ENCODE measurements at places on chromosomes 2 and 18.

- DNase-seq: no peak
Measured at GRCh38 chr2:207061181-207061580, 104.6 kb downstream of the KLF7 start.

DNA sequence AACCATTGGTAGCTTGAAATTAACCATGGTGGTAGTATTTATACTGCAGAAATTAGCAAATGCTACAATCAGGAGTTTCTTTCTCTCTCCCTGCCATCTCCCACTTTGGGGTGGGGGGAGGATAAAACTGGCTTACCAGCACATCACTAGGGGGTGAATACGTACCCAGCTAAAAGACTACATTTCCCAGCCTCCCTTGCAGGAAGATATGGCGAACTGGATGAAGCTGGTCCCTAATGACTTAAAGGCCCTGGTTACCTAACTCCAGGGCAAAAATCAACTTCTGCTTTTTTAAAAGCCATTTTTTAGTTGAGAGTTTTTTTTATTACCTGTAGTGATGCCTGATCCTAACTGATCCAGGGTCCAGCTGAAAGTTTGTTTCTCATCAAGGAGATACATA is 70.3 kb upstream of the RAB12 start:
- no peak for DNase-seq

DNA sequence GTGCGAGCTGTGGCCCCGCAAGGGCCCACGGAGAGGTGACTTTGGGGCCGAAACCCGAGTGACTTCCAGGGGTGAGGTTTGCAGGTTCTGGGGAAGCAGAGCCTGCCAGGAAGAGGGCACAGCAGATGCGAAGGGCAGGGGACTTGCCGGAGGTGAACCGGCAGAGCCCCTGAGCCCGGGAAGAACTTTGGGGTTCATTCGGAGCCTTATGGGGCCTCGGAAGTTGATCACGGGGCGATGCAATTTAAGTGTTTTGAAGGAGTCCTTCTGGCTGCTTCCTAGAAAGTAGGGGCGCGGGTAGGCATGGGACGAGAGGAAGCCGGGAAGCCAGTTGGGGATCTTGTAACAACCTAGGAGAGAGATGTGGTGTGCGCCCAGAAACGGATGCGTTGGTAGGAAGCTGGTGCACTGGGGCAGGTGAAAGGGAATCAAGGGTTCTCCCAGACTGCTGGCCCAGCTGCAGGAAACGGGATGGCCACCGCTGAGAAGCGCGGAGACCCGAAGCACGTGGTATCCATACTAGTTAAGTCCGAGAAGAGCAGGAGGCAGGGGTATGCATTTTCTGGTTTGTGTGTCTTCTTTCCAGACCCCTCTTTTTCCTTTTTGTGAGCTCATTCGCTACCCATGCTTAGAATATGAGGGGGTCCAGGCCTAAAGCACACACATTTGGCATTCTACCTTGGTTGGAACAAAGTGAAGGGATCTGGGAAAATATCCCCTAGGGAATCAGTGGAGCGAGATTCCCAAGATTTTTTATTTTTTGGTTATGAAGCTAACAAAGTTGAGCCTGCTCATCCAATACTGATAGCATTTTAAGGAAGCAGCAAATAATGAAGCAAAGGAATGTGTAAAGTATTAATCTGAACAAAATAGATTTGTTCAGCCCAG is 758 bp downstream of the SCLY start:
- DNase-seq: no peak

DNA sequence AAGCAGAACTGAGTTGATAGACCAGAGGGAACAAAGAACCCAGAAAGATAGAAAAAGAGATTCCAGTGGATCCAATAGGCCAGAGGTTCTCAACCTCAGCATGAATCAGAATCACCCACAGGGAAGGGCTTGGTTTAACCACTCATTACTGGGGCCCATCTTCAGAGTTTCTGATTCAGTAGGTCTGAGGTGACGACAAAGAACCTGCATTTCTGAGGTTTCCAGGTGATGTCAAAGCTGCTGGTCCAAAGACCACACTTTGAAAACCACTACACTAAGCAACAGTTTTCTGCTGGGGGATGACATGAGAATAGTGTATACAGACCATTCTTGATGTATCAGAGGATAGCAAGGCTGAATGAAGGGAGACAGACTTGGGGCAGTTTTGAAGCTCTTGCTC is 296.9 kb upstream of the STON1 start:
- no peak for DNase-seq

DNA sequence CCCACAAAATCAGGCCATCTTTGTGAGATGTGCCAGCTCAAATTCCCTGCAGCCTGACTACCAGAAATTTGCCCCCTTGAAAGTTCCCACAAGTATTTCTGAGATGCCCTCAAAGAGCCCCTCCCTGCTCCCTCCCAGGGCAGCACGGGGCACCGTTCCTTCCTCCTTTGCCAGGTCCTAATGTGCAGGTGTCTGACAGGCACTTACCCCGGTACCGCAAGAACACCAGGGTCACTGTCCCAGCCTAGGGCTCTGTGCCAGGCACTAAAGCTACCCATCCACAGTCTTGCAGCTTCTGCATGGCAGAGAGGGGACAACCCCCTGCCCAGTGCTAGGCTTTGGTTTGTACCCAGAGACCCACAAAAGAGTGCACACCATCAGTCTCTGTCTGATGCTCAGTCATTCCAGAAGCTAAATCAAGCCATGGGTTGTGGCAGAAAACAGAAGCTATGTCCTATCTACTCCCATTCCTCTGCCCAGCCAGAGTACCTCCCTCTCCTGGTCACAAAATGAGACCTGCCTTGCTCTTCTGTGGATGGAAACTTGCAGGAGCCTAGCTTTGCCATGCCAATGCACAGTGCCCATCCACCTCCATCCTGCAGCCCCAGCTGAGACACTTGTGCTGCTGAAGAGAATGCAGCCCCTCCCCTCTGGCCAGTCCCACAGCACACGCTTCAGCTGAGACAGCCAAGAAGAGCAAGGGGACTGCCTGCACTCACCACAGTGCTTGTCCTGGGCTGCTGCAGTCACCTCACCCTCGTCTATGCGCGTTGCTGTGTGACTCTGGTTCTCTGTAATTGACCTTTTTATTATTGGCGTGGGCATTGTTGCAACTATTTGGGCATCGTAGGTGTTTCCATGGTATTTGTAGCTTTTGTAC is 48.7 kb downstream of the INPP5D start:
- no peak for DNase-seq

- no peak for DNase-seq
Measured at GRCh38 chr2:43051338-43051737, 175.1 kb downstream of the ZFP36L2 start.

DNA sequence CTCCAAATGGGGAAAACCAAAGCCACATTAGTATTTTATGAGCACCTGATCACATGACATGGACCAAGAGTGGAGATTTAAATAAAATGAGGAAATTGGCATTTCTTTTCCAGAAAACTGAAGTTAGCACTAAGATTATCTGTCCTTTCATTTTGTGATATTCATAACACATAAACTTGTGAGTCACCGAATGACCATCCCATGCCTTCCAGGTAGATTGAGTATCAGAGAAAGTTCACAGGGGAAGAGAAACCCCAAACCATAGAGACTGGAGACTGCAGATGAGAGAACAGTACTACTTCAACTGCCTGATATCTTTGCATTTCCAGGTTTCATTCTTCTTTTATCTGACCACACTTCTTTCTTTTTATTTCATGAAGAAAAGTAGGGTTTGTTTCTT is 176.3 kb upstream of the LRP1B start:
- DNase-seq: no peak

DNA sequence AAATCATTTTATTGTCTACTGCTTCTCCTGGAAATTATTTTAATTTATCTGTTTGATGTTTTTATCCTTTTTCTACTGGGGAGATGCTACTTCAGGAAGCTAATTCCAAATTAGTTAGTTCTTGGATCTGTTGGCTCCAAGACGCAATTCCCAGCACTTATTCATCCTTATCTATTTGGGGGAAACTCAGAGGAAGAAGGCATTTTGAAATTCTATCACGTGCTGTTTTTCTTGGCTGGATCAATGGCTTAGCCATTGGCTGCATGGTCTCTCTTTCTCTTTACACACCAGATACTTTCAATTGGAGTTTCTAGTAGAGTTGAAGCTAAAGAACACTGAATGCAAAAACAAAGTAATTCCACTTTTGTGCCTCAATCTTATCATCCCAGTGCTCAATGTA is 98.3 kb downstream of the RAPGEF4 start:
- DNase-seq: no peak

DNA sequence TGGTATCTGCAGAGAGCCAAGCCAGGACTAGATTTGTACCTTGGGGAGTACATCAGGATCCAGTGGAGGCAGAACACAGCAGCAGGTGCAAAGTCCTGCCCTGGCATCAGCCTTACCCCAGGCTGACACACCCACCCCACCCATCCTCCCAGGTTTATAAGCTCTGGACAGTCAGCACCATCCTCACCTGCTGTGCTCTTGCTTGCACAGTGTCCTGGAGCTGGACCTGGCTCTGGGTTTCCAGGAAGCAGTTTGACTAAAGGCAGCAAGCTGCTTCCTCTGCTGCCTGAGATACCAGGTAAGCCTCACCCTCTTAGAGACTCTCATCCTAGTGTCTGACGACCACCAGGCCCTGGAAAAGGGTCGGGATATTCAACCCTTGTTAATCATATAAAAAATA is at the start of gene SULT1C3:
TSS of gene SULT1C3 (plus strand) at position 183 of the 400 bp plus-strand sequence. CDS start 7,227 bp downstream, outside the sequence.
- DNase-seq: no peak

GRCh38 chr2:27351802-27352598 is 4.6 kb downstream of the GTF3C2 start:
- DNase-seq: no peak

- no peak for DNase-seq
Measured at GRCh38 chr2:144099780-144100377, 420.0 kb downstream of the ZEB2 start.

GRCh38 chr18:10840743-10841142 is 308.6 kb downstream of the PIEZO2 start:
- DNase-seq: no peak

DNA sequence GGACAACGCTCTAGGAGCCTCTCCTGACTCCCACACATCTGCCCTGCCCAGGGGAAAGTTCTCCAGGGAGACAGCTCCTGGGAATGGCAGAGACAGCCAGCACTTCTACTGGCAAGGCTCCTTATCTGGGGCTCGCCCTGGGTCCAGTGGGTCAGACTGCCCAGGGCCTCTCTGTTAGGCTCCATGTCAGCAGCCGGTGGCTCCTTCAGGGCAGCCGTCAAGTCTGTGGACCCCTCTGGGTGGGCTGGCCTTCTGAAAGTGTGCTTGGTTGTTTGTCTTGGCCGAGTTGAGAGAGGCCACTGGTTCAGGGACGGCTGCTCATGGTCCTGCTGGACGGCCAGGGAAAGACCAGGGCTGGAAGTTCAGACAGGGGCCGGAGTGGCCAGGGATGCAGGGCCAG is 65.6 kb downstream of the RPIA start:
- no peak for DNase-seq
